ENCODE measurements at places on chromosomes 5 and 9. TPM values are rescaled to one million over a fixed set of nuclear protein-coding genes. Genes with fewer than 3 reads are reported as not detected.

KIF4B gene
- total RNA-seq: 0.05 TPM

ZNF608 gene
- 0.61 TPM for total RNA-seq

OR1J2 gene
- total RNA-seq: not detected

GABRA6 gene
- not detected for total RNA-seq

VCP gene
- 287 TPM for total RNA-seq

TGFBR1 gene
- total RNA-seq: 63.1 TPM

C9orf50 gene
- not detected for total RNA-seq

TEX53 gene
- not detected for total RNA-seq

ATP10B gene
- total RNA-seq: not detected

NRARP gene
- total RNA-seq: 4.1 TPM

ARHGEF39 gene
- total RNA-seq: 19.3 TPM

PITX1 gene
- total RNA-seq: 32.5 TPM

JMY gene
- 2.8 TPM for total RNA-seq

PCDHGA5 gene
- 0.15 TPM for total RNA-seq

GPR21 gene
- not detected for total RNA-seq

AGGF1 gene
- 14.4 TPM for total RNA-seq

NR2F1 gene
- total RNA-seq: 3.8 TPM

PDCD1LG2 gene
- total RNA-seq: 0.46 TPM

NUDT12 gene
- 2.0 TPM for total RNA-seq

SLC25A2 gene
- total RNA-seq: not detected

FRRS1L gene
- total RNA-seq: 0.18 TPM

SLC46A2 gene
- total RNA-seq: not detected

THBS4 gene
- total RNA-seq: not detected

HRCT1 gene
- total RNA-seq: 0.38 TPM

MSX2 gene
- total RNA-seq: 5.2 TPM

All from A549 treated with CORT108297 at 1 μM for 4 hours (cell line).